ENCODE measurements at places on chromosomes 2 and 18.

DNA sequence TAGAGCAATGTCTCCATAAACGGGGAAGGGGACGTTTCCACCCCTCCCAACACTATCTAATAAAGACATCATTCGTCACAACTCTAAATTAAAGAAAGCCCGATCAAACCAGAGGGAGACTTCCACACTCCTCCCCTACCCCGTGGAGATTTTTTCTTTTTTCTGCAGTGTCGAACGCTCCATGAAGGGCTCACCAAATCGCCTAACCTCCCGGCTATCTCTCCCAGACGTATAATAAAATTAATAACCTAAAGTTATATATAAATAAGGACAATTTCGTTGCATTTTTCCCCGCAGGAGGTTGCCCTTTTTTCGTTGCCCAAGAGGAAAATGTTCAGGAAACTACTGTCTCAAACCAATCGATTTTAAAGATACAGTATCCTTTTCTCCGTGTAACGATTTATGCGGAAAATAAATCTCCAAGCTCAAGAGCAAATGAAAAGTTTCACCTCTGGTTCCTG is 2.4 kb downstream of the EVX2 start:
- no peak for DNase-seq

GRCh38 chr2:231918501-231919330 is 7.5 kb downstream of the NPPC start:
- no peak for DNase-seq

DNA sequence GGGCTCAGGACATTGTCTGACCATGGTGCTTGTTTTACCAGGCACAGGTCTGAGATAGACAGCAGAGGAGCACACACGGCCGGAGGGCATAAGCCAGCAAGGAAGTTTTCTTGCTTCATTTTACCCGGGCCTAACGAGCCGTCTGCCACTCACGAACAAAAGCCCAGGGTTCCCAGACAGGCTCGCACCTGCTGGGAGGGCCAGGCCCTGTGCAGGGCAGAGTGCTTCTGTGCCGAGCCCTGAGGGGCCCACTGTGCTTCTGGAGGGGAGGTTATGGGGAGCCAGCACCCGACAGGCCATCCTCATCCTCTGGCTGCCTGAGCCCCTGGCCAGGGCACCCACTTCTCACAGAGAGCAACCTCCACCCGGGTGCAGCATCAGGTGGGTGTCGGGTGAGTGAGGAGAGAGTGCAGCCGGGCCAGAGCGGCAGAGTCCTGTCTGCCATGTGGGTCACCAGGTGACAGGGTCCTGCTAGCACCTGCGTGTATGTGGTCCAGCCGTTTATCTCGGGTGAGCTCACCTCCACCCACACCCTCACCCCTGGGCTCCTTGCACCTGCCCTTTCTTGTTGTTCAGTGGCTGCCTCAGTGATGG is 297.9 kb downstream of the NDUFA10 start:
- no peak for DNase-seq

- no peak for DNase-seq
Observed at GRCh38 chr18:67964462-67964861, 447.9 kb upstream of the DSEL start.

GRCh38 chr2:179272406-179273192 is 8.0 kb upstream of the SESTD1 start:
- no peak for DNase-seq

GRCh38 chr2:109507217-109507616 is 106.5 kb downstream of the SEPTIN10 start:
- DNase-seq = no peak

- DNase-seq = peak; percentile 63
Observed at GRCh38 chr2:46873604-46874068, 42.0 kb downstream of the MCFD2 start.

DNA sequence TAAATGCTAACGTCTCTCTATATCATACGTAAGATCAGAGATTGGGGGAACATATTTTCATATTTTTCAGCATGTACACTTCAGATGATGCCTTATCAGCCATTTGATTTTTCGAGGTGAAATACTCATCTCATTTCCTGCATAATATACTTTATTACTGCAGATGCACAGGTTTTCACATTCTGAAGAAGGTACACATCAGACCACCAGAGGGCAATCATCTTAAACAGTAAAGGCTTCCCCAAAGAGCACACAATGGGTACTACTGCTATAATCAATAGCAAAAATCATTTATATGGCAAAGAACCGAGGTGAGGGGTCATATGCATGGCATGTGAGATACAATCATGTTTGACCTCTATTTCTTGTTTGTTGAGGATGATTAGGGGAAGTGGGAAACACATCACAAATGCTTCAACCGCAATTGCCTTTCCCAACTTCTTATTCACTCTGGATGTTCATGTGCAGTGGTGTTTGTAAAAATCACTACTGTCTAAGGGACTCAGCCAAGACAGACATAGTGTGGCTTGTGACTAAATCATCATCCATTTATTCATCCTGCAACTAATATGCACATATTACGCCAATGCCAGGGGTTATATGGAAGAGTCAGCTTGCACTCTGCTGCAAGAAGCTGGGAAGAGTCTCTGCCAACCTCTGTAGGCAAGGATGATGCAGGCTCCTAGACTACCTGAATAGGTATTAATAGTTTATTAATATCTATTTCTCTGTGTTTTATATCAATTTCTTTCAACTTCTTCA is 118.7 kb downstream of the EPB41L3 start:
- no peak for DNase-seq

DNA sequence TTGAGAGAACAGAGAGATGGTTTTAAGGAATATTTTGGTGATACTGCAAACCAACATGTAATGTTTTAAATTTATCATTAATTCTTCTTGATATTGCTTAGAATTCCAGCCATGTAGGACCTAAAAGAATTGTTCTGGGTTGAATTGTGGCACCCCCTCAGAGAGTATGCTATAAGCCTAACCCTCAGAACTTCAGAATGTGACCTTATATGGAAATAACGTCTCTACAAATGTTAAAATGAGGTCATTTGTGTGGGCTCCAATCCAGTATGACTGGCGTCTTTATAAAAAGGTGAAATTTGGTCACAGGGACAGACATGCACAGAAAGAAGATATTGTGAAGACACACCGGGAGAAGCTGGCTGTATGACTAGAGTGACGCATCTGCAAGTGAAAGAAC is 193.6 kb downstream of the NRXN1 start:
- DNase-seq = no peak

All from stimulated activated CD8-positive, alpha-beta memory T cell treated with anti-CD3 and anti-CD28 coated beads, Interleukin-4, amount 100 ng/mL, for 48 hours (primary cell).